M059J (cell line): ENCODE measurements at places on chromosomes 2 and 18. TPM values are rescaled to one million over a fixed set of nuclear protein-coding genes. Genes with fewer than 3 reads are reported as not detected.
A peak's percentile ranks its signal among the peaks of the same experiment; 100 is the strongest.

GRCh38 chr2:168426861-168427260 lies 29.2 kb upstream of the CERS6 start:
- DNase-seq, result no peak

DNA sequence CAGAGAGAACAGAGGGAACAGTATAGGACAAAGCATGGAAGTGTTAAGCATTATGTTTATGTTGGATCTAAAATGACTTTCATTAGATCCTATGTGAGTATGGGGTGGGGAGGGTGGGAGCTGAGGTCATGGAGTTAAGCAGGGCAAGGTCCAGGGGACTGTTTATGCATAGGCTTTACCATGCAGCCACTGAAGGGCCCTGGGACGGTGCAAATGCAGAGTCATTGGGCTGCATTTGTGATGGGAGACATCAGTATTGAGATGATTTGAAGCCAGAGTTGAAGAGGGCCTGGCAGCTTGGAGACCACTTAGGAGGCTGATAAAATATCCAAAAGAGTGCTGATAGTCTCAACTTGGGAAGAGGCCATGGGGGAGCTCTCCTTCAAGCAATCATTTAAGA lies 22.7 kb downstream of the IL1RL2 start:
- no peak for DNase-seq

DNA sequence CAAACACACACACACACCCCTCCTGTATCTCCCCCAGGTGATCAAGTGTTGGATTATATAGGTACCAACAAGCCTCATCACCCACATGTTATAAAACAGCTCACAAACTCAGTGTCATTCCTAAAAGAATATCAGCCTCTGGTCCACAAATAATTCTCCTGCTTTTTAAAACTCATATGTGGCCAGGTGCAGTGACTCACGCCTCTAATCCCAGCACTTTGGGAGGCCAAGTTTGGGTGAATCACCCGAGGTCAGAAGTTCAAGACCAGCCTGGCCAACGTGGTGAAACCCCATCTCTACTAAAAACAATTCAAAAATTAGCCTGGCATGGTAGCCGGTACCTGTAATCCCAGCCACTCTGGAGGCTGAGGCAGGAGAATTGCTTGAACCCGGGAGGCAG lies 87.8 kb downstream of the LRATD1 start:
- peak; percentile 65 for DNase-seq

DNA sequence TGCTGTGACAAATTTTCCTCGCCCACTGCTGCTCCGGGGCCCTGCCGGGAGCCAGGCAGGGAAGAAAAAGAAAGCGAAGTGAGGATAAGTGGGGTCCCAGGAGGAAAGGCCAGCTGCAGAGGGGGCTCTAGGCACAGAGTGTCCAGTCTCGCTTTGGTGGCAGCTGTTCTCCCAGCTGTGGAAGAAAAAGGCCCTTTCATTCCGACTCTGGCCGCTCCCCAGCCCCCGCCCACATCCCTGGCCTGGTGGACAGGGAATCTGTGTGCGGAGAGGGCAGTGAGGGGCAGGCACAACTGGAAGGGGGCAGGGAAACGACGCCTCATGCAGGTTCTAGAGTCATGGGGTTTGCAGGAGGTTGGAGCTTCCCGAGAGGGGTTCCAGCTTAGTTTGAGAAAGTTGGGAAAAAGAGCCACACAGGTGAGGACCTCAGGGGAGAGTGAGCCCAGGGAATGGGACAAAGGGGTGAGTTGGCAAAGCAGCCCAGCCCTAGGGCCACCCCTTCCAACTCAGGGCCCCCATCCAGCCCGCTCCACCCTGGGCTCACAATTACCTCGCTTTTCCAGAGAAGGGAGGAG lies 1.8 kb downstream of the RTKN start:
- DNase-seq, result peak; percentile 34

- DNase-seq, result peak; percentile 20
Measured at GRCh38 chr2:163565192-163565591, 170.6 kb downstream of the FIGN start.

DNA sequence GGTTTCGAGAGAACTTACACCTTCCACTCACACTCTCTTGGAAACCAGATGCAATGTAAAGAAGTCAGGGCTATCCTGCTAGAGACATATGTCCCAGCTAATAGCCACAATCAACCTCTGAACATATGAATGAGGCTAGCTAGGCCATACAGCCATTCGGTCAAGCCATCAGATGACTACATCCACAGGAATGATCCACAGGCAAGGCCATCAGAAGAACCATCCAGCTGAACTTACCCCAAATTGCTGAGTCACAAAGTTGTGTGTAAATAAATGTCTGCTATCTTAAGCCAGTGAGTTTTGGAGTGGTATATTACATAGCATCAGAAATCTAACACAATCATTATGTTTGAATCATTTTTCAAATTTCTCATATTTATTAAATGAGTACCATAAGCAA lies 5.2 kb upstream of the SPAST start:
- DNase-seq, result peak; percentile 57

GRCh38 chr2:118095610-118096009 lies 7.3 kb downstream of the INSIG2 start:
- DNase-seq, result no peak

- DNase-seq, result no peak
Measured at GRCh38 chr2:122193622-122194021, 438.2 kb downstream of the TSN start.

DNA sequence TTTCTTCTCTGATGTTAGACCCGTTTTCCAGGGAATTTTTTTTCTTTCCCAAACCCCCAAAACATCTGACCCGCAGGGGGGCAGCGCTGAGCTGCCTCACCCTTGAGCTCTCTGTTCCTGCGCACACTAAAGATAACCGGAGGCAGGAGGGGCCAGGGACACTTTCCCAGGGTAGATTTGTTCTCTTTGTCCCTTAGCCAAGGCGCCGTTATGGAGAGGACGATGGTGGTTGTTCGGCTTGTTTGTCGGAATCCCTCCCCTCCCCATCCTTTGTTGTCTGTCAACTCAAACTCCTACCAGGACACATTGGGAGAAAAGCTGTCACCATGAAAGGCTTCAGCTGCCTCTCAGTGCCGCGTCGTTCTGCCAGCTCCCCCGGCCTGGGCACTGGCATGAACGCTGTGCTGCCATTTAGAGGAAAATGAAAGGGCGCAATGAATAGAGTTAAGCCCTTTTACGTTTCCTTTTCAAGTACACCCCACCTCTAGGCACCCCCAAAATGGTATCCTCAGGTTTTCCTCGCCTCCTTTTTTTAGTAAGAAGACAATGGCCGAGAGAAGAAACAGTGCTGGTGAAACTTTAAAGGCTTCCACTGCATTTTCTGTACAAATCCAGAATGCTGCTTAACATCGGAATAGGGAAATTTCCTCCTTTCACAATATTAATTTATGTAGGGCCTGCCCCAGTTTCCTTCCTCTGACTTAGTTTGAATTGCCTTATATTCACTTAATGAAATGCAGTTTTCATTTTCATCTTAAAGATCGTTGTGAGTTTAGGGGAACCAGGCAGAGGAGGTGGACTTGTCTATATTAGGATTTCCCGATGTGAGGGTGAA lies 62.1 kb downstream of the RND3 start:
- peak; percentile 77 for DNase-seq

- no peak for DNase-seq
Measured at GRCh38 chr2:236738030-236738429, 168.4 kb downstream of the ACKR3 start.

TLX2 gene
- 0.10 and 0.34 TPM in 2 replicates for total RNA-seq

PRKAG3 gene
- total RNA-seq, result not detected in 2 replicates

BCL2 gene
- total RNA-seq, result 0.07 TPM in 1 of 2 replicates, not detected in the other

CYP26B1 gene
- total RNA-seq, result 4.2 and 6.8 TPM in 2 replicates

C1QL2 gene
- not detected in 2 replicates for total RNA-seq

PTPRN gene
- 1.1 and 1.7 TPM in 2 replicates for total RNA-seq
